CD8-positive, alpha-beta memory T cell (primary cell): ENCODE measurements at places on chromosomes 3 and 15. TPM values are rescaled to one million over a fixed set of nuclear protein-coding genes. Genes with fewer than 3 reads are reported as not detected.

GRCh38 chr3:171200052-171200749 lies 173.7 kb upstream of the SLC2A2 start:
- no peak for DNase-seq

DNA sequence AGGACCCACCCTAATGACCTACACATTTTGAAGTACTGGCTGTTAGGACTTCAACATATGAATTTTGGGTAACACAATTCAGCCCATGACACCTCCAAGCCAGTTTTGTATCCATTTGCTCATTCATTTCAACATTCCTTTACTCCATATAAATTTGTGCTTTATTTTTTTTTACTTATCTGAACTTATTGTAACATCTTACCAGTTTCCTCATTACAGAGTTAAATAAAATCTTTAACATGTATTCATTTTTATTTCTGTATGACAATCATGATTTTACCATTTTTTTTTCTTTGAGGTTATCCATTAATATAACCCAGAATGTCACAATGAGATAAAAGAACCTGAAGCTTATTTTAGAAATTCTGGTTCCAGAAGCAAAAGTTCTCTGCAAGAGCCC lies 48.0 kb upstream of the ATP1B3 start:
- no peak for DNase-seq

DNA sequence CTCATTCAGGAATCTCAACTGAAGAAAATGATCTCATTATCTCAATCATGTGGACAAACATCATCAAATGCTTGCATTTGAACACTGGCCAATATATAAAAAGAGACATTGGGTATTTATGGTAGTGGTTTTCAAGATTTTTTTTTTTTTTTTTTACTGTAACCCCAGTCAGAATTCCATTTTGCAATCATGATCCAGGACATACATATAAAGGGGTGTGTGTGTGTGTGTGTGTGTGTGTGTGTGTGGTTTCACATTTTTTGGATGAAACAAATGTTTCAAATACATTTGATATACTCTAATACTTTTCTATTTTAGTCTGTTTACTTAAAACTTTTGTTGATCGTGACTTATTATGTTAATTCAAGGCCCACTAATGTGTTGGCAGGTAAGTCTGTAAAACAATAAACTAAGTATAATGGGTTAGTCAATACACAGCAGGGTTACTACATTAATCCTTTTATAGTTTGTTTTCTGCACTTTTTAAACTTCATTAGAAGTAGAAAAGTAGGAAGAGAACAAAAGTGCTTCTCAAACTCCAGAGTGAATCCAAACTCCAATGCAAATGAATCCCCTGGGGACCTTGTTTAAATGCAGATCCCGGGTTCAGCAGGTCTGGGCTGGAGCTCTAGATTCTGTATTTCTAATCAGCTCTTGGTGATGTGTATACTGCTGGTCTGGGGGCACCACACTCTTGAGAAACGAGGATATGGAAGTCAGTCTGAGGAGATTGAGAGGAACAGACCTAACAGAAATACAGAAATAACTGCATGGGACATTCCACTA lies 17.6 kb downstream of the THRB start:
- no peak for DNase-seq

The SAMMSON gene
- total RNA-seq = not detected

- DNase-seq = no peak
Measured at GRCh38 chr3:40566694-40567093, 41.9 kb downstream of the ZNF621 start.

The NR1I2 gene
- 0.38 TPM for total RNA-seq

GRCh38 chr3:4845882-4846281 lies 133.4 kb upstream of the BHLHE40 start:
- DNase-seq = no peak

DNA sequence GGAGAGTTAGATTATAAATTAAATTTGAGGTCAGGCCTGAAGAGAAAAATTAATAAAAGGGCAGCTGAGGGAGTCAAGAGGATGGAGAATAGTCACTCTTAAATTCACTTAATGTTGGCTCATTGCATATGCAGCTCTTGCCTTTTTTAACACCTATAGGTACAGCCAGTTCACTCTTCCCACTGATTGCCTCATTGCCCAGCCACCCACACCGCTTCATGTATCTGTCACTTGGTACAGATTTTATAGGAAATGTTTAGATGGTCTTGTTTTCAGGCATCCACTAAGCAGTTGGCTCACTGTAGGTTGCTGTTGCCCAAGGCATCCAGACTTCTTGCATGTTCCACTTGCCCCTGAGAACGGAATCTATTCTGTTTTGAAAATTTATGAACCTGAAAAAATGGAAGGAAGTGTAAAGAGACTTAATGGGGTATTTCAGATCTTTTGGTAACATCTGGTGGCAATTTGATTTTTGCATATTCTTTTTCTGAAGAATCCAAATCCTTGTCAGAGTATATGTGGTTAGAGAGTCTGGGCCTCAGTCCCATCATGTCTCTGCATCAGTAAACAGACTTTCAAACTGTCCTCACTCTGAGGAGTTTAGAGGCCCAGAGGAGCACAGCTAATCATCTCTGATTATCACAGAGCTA lies 151.9 kb downstream of the RBPMS2 start:
- no peak for DNase-seq

DNA sequence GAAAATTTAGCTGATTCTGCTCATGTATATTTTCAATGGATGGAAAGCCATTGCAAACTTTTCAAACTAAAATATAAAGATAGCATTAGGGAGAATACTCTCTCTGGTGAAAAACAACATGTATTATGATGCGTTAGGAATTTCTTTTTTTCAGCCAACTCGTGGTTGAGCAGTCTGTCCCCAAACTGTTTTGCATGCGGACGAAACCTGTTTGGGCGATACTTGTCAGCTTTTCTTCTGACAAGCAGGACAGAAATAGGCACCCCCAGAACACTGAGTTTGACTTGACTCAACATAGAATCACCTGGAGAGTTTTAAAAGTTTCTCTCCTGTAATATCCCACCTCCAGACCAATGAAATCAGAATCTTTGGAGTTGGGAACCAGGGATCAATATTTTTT lies 417.5 kb upstream of the TPRG1 start:
- no peak for DNase-seq

The SV2B gene
- 0.02 TPM for total RNA-seq

DNA sequence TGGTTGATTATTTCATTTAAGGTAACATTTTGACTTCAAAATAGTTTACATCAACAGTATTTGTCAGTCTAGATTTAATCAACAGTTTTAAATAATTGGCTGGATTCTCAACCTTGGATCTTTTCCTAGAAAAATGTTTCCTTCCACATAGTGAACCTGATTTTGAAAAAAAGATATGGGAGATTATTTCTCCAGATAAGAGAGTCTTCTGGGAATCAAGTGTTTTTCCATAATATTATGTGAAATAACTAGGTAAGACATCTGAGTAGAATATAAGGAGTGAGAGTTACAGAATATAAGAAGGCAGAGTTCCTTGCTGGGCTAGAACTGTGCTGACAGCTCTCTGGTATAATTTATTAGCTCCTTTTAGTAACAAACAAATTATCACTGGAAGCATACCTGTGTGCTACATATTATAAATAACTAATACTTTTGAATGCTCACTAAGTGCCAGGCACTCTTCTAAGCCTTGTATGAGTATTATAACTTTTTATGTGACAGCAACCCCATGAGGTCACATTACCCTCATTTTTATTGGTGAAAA lies 18.8 kb upstream of the TNFSF10 start:
- DNase-seq = no peak

DNA sequence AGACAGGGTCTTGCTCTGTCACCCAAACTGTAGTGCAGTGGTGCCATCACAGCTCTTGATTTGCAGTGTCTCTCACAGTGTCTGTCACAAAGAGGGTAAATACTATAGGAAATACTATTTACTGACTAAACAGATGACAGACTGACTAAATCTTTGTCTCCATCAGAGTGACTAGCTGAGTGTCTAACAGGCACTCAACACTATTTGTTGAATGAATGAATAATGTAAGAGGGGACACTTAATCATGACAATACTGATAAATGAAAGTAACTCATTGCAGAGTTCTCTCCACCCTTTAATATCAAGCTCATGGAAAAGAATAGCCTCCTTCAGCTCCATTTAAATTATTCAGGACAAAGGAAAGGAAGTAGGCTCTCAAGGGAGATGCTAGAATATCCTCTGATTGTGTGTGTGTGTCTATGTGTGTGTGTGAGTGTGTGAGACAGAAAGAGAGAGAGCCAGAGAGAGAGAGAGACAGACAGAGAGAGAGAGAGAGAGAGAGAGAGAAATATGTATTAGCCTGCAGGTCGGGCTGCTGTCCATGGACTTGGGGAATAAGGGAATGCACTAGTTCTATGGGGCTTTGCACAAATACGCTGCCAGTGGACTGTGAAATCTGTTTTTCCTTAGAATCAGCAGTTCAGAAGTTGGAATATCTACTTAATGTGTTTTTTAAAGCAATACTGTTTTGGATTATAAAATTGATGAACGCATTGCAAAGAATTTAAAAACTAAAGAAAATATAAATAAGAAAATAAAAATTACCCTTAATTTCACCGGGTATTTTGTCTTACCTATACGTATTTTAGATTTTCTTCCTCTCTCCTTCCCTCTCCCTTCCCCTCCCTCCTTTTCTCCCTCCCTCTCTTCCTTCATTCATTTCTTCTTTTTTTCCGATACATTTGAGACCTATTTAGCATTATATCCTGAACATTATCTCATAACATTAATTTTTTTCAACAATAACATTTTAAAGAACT lies 132.9 kb upstream of the LRIG1 start:
- DNase-seq = no peak

The MORC1 gene
- total RNA-seq = not detected

- no peak for DNase-seq
Measured at GRCh38 chr3:71872256-71872655, 87.3 kb upstream of the PROK2 start.

The CA12 gene
- not detected for total RNA-seq

GRCh38 chr15:25378501-25378901 lies 60.3 kb downstream of the UBE3A start:
- no peak for DNase-seq

The IRAK2 gene
- 5.0 TPM for total RNA-seq

- DNase-seq = no peak
Measured at GRCh38 chr15:96126859-96127258, 203.6 kb upstream of the NR2F2 start.

The ACAN gene
- not detected for total RNA-seq

DNA sequence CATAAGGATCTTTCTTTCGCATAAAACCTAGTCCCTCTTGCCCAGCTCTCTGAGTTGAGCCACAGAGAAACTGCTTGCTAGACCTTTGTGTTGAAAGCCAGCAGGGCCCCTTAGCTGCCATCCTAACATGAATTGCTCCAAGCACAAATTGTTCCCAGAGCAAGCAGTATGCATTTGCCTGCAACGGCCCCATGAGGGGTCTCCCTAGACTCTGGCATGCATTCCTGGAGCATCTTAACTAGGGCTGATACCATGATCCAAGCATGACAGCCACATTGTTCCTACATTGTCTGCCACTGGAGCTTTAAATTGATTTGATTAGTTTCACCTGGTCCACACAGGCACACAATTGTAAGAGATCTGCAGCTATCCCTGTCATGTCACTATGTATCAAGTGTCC lies 428.1 kb downstream of the TAFA4 start:
- DNase-seq = no peak

DNA sequence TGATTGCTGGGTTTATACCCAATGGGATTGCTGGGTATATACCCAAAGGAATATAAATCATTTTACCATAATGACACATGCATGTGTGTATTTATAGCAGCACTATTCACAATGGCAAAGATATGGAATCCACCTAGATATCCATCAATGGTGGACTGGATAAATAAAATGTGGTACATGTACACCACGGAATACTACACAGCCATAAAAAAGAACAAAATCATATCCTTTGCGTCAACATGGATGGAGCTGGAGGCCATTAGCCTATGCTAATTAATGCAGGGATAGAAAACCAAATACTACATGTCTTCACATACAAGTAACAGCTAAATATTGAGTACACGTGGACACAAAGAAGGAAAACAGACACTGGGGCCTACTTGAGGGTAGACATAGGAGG lies 22.6 kb downstream of the MNS1 start:
- no peak for DNase-seq

- DNase-seq = no peak
Measured at GRCh38 chr3:38724392-38724736, 74.9 kb upstream of the SCN5A start.

- no peak for DNase-seq
Measured at GRCh38 chr15:37008205-37008604, 92.1 kb downstream of the MEIS2 start.

- peak; percentile 48 for DNase-seq
Measured at GRCh38 chr15:74383695-74384565, 16.5 kb upstream of the CYP11A1 start.

The ACOX2 gene
- not detected for total RNA-seq

- DNase-seq = no peak
Measured at GRCh38 chr3:6734395-6734746, 126.5 kb upstream of the GRM7 start.

- DNase-seq = no peak
Measured at GRCh38 chr3:45003859-45004258, 22.2 kb upstream of the CLEC3B start.

GRCh38 chr3:132180337-132180791 lies 136.8 kb upstream of the ACP3 start:
- peak; percentile 23 for DNase-seq

The HRH1 gene
- total RNA-seq = 0.42 TPM

The PLA2G4D gene
- total RNA-seq = not detected

- DNase-seq = no peak
Measured at GRCh38 chr15:56320861-56321260, 44.4 kb upstream of the TEX9 start.

The CPLX3 gene
- total RNA-seq = not detected

The AGBL1 gene
- not detected for total RNA-seq

The PLAAT1 gene
- not detected for total RNA-seq

GRCh38 chr3:141272906-141273662 lies 41.5 kb downstream of the PXYLP1 start:
- DNase-seq = no peak

The CLDN16 gene
- not detected for total RNA-seq

The IL17RE gene
- 1.2 TPM for total RNA-seq

DNA sequence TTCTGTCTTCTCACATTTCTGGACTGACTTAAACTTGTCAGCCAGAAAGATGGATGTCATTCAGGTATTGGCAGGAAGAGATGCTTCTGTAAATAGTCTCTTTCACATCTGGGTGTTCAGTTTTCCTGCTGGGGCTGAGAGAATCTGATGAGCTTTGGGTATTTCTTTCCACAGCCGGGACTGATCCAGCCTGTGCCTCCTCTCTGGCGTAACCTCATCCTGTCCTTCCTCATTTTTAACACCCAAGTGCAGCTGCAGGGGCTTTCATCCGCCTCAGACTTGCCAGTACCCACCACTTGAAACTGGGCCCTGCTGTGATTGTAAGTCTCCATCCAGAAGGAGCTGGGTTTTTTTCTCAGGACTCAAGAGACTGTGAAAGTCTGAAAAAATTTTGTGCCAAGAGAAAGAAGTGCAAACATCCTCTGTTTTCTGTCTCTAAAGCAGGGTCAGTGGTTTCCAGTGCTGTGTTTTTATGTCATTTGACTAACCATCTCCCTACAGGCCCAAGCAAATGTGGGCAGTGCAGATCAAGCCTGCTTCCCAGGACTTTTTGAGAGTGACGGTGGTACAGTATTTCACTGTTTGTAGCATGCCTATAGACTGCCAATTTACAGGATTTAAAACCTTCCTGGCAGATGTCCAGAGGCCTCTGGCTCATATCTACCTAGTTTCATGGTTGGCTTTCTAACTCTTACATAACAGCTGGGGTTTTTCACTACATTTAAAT lies 342.7 kb downstream of the PTPRG start:
- DNase-seq = no peak
